ENCODE measurements at places on chromosomes 12 and 14.

GRCh38 chr14:65281991-65282895 lies 130.3 kb upstream of the FUT8 start:
- no peak for DNase-seq

DNA sequence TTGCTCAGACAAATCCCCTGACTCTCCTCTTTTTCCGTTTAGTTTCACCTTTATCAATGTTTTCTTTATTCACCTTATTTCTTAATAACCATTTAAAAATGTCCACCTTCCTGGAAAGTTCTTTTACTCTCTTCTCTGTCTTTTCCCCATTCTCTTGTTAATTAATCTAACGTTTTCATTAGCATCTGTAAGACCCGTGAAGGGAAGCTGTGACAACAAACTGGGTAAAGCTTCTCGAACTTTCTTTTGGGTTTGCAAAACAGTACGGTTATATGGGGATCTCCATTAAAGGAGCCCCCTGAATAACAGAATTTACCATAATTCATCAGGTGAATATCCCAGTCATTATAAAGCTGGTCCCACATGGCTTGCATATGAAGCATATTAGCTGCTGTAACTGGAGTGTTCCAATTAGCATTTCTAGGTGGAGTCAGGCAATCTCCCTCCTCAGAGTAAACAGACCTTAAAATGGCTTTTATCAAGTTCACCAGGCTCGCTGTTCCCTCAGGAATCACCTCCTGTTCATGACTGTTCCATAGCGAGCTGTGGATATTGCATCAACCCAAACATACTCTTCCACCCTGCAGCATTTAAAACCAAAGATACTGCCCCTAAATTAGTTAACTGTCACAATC lies 42.4 kb downstream of the TMEM30B start:
- DNase-seq = no peak

- DNase-seq = peak; percentile 62
Measured at GRCh38 chr14:22570132-22570949, 18.7 kb downstream of the DAD1 start.

DNA sequence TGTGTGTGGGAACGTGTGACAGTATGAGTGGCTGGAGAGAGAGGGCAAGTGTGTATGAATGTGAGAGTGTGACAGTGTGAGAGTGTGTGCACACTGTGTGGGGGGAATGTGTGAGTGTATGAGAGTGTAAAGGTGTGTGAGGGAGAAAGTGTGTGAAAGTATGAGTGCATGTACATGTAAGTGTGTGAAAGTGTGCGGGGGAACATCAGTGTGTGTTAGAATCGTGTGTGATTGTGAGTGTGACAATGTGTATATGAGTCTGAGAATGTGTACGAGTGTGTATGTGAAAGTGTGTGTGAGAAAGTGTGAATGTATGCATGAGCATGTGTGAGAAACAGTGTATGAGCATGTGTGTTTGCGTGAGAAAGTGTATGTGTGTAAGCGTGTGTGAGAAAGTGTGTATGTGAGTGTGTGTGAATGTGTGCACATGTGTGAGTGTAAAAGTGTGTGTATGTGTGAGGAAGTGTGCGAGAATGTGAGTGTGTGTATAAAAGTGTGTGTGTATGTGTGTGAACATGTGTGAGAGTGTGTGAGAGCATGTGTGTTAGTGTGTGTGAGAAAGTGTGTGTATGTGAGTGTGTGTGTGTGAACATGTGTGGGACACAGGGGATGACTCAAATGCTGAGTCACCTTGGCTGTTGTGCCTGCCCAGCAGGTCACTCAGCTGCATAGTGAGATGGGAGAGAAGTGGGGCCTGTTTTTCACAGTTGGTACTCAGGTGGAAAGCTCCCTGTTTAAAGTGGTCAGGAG lies 220.5 kb upstream of the TBX3 start:
- DNase-seq = no peak

GRCh38 chr12:104263026-104263425 lies 40.5 kb upstream of the EID3 start:
- no peak for DNase-seq

- no peak for DNase-seq
Measured at GRCh38 chr14:51954031-51954430, 35.3 kb upstream of the RTRAF start.

DNA sequence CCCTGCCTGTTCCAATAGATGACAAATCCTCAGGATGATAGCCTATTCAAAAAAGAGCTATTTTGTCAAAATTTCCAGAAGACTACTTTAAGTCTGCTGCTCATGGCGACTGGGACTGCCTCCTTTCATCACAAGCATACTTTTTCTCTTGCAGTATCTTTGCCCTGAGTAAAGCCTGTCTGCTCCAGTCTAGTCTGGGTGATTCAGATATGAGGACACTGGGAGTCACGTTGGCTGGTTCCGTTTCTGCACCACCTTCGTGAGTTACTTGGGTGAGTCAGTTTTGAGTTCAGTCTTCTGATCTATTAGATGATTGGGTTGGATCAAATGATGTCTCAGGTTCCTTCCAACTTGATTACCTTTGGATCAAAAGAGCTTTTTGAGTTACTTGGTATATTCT lies 301.3 kb upstream of the STXBP6 start:
- no peak for DNase-seq

GRCh38 chr12:57983146-57983857 lies 41.9 kb downstream of the ATP23 start:
- DNase-seq = peak; percentile 18

DNA sequence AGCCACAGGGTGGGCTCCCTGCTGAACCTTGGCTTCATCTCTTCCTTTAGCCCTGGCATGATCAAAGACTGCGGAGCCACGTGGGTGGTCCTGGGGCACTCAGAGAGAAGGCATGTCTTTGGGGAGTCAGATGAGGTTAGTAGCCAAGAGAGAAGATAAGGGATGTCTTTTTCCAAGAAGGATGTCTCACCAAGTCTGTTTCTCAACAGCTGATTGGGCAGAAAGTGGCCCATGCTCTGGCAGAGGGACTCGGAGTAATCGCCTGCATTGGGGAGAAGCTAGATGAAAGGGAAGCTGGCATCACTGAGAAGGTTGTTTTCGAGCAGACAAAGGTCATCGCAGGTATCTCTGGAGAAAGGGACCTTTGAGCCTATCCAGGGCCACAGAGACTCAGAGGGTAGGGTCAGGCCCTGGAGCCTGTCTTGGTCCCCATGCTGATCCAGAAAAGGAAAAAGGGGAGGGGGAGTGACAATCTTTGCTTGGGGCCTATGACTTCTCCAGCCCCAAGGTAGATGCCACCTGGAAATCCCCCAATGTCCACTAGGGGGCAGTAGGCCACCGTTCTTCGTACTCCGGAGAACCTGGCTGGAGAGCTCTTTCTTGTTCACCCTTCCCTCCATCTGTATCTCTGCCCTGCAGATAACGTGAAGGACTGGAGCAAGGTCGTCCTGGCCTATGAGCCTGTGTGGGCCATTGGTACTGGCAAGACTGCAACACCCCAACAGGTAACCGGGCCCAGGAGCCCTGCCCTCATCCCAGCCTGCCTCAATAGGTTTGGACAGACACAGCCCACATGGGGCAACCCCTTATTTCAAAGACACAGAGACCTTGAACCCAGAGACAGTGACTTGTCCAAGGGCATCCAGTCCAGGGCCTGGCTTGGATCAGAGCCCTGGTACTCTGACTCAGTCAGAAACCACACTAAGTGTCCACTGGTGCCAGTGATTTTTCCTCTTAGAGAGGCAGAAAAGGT lies 2.0 kb downstream of the TPI1 start:
- peak; percentile 68 for DNase-seq

DNA sequence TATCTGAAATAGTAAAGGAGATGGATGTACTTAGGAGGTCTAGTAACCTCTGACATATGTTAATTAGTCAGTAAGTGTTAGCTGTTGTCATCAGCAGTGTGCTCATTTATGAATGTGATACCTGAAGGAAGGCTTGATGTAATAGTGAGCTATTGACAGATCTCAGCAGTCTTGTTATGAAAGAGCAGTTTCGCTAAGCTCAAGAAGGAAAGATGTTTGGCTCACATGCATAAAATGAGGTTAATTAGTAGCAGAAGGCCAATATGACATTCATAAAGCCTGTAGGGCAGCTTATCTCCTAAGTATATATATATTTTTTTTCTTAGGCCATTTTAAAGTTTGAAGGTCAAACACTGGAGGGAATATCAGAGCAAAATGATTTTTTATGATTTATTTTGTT lies 2.8 kb downstream of the FAM234B start:
- no peak for DNase-seq

- DNase-seq = no peak
Measured at GRCh38 chr12:130830246-130830551, 8.9 kb downstream of the STX2 start.

DNA sequence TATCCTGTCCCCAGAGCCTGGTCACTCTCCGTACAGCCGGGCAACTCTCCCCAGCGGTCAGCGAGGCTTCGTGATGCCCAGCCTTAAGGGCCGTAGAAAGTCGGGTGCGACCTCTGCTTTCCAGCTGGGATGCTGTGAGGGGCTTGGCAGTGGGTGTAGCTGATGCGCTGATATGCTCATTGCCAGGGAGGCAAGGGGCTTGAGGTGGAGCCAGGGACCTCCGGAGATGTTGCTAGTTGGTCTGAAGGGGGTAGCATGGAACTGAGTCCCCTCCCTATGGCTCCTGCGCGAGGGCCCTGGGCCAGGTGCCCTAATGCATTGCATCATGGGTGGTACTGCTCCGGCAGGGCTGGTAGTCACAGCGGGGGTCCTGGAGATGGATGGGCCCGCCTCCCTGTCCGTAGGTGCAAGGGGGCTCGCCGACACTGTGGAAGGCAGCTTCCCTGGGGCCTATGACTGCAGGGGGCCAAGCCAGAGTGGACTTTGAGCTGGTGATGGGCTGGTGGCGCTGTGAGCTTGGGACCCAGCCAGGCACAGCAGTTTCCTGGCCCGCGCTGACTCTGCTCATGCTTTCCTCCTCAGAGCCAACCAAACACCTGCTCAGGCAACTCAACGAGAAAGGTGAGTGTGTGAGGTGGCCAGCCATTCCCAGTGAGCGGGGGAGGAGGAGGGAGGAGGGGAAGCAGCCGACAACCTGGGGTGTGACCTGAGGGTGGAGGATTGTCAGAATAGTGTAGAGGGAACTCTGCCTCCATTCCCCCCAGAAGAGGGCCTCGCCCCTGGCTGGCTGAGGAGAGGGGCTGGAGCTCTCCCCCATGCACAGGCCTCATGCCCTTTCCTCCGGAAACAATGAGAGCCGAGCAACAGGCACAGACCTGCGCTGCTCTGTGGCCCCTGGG lies 32.3 kb downstream of the PLEKHG3 start:
- DNase-seq = no peak

DNA sequence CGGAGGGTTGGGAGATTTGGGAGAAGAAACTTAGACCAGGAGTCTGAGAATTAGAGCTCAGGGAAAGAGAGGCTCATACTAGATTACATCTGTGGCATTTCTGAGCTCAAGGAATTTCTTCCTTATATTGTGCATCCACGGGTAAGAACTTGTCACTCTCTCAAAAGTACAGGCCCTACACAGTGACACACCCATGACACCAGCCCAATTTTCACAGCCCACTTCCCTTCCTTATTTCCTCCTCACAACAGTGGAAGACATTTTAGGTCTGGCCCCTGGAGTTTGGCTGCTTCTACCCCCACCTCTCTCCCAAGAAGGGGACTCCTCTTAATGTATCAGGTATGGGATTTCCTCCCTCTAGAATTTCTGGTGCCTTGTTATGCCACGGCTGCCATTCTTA lies 9.2 kb upstream of the ZNF385A start:
- no peak for DNase-seq

DNA sequence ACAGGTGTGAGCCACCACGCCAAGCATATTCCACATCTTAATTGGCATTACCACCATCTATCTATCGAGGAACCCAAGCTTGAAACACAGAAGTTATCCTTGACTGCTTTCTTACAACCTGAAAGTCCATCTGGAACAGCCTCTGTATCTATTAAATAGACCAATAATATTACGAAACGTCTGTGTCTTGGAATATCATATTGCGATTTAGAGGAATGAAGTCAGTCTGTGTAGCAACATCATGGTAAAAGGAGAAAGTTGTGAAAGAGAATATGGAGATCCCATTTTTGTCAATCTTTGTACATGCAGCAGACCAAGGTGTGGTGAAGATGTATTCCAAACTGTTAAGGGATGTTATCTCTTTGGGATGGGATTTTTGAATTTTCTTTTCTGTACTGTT lies 25.8 kb upstream of the MAX start:
- DNase-seq = no peak

DNA sequence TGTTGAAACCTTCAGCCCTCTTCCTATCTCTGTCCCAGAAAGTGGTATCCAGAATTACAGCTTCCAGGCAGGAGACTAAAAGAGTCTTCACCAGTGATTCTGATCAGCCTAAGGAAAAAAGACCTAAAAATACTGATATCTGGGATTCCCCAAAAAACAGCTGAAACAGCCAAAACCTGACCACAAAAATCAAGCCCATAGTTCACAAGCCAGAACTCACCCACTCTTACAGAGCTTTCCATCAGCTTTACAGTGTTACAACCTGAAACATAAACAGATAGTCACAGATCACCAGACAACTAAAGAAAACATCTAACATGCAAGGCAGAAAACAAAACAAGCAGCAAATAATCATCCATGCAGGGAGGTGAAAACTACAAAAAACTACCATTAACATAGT lies 26.0 kb upstream of the TSPAN8 start:
- DNase-seq = no peak

GRCh38 chr14:96574171-96574632 lies 72.0 kb downstream of the PAPOLA start:
- DNase-seq = no peak

- DNase-seq = no peak
Measured at GRCh38 chr12:109113661-109114321, 2.6 kb upstream of the ACACB start.

- DNase-seq = no peak
Measured at GRCh38 chr12:51793201-51793600, 55.3 kb downstream of the FIGNL2 start.

DNA sequence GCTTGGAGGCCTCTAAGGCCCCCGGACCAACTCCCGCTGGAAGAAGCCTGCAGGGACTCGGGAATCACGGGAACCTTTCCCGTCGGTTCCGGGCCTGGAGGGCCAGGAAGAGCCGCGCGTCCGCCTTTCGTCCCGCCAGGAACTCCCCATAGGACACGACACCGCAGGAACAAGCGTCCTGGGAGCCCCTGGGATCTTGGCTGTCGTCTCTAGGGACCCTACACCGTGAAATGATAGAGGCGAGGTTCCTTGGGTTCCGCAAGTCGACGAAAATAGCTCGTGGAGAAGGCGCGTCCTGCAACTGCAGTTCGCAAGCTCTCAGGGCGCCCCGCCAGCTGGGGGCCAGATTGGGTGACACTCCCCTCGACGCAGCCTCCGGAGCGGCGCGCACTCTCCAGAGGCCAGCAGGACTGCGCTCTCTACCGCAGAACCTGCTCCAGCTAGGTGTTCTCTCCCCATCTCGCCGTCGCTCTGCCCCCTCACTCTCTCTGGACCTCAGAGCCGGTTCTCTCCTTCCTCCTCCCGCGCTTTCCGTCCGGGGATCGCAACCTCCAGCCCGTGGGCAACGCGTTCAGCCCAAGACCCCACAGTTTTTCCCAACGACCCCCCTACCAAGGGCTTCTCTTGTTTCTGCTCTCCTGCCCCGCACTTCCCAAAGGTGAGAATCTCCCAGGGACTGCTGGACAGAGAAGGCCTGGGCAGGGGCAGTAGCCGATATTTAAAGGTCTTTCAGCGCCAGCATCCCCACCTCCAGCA lies 776 bp downstream of the BMP4 start:
- DNase-seq = no peak
